ENCODE measurements at places on chromosomes 5 and 9.

DNA sequence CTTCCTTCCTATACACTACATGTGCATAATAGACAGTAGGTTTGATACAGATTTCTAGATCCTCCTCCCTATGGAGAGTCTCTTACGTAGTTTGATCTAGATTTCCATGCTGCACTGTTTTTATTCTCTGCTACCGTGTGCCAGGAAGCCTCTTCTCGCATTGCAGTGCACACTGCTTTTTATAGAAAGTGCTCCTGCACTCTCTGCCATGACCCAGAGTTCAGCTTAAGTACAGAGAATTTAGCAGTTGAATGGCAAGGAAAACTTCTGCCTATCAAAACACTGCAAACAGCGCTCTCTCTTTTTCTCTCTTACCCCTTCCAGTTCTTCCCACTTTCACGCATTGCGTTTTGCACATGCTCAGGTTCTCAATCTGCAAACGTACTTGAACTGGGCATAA lies 187.4 kb downstream of the ARHGAP26 start:
- DNase-seq: no peak

DNA sequence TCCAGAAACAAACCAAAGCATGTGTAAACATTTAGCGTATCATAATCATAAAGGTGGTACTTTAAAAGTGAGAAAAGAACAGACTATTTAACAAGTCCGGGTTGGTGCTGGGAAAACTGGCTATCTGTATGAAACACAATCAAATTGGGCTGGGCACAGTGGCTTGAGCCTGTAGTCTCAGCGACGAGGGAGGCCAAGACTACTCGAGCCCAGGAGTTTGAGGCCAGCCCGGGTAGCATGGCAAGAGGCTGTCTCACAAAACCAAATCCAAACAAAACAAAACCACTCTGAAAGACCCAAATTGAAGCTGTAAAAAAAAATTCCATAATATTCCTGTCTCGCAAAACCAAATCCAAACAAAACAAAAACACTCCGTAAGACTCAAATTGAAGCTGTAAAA lies 4.3 kb downstream of the MRNIP start:
- DNase-seq: no peak

- DNase-seq: no peak
Observed at GRCh38 chr5:81268521-81269196, 32.7 kb upstream of the ZCCHC9 start.

DNA sequence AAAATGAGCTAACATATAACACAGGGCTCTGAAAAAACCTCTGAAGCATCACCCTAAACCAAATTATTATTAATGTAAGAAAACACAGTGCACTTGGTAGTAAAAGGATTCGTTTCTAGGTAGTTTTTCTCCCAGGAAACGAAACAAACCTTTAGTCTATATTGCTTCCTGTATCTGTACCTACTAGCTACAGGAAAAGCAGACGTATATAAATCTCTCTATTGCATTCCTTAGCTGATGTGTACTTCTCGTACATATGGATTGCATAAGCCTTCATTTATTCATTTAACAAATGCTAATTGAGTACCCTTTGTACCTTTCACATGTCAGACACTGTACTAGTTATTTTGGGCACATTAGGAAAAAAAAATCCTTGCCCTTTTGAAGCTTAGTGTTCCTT lies 85.0 kb upstream of the RASA1 start:
- DNase-seq: no peak

DNA sequence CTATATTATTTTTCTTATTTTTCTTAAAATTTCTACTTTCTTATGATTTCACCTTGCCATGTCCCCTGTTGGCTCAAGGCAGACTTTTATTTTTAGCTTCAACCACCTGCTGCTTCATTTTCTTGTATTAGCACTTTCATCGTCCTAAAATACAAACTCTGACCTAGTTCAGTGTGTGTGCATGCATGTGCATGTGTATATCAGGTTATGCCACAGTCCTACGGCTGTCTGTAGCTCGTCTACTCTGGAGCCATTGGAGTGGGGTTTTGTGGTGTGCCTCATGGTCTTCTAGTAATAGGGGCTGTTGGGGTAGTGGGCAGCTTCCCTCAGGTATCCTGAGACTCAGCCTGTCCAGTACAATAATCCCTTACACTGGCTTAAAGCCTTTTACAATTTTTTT lies 13.4 kb upstream of the SPINK1 start:
- no peak for DNase-seq

DNA sequence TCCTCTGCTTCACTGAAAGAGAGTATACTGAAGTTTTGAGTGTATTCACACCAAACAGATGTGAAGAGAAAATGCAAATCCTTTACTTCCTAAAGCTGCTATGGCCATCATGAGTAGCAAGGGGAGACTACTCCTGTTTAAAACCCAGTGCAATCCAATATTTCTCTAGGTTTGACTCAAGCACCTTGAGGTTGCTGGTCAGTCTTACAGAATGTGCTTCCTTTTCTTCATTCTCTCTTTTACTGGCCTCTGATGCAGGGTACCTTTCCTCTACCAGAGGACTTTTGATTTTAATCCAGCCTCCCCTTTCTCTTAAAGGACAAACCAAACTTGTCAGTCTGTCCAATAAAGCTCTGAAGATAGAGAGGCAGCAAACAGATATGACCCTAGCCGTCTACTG lies 98.1 kb upstream of the TLE4 start:
- no peak for DNase-seq

DNA sequence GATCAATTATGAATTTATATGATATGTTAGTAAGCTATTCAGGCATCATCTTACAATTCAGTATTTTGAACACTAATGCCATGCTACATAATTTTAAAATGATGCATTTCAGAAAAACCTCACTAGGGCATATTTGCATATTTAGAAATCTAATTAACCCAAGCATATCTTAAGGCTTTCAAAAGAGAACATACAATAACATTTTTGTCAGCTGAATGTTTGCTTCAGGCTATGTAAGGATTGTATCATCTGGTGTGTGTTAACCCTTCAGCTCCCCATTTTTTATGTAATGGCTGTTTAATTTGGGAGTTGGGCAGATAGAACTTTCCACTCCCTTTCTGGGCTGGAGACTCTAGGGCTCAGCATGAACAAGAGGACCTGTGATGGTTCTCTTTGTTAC lies 299.1 kb upstream of the EFNA5 start:
- no peak for DNase-seq

GRCh38 chr9:137178939-137179630 lies 7.2 kb upstream of the TMEM210 start:
- DNase-seq: no peak

DNA sequence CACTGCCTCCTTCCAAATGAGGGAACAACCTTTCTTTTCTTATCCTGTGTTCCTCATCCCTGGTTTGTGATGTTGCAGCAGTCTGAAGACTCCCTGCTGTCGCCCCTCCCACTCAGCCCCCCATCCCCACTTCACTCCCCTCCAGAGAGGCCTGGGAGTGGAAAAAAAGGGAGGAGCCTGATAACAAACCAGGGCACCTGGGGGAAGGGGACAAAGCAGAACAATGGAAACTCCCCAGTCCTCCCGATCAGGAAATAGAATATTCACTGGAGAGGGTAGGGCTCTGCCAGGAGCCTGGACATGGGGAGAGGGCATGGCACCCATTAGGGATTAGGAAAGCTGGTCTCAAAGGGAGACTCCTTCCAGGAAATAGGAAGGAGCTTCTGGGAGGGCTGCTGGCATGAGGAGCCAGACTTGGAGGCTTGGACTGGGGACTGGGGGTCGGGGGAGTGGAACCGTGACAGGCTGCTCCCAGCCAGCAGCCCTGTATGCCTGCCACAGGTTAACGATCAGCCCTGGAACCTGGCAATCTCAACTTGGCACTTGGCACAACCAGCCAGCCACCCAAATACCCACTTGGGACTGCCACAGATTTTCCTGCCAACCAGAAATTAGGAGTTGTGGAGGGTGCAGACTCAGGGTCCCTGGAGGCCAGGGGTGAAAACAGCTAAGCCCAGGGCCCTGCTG lies 20.0 kb downstream of the PCDH1 start:
- DNase-seq: no peak

DNA sequence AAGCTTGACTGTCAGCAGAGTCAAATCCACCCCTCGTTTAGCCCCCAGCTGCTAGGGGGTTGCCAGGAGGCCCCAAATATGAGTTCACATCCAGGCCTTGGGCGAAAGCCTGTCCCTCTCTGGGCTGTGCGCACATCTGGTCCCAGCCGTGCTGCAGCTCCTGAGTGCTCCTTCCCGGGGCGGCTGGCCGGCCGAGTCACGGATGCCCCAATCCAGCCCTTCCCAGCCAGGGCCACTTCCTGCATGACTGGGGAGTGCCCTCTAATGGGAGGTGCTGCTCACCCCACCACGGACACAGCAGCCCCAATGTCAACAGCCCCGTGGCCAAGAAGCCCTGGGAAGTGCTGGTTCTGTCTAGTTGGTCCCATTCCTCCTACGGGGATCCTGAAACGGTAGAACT lies 103.5 kb upstream of the FCN2 start:
- DNase-seq: no peak

GRCh38 chr5:36730537-36731216 lies 124.3 kb downstream of the SLC1A3 start:
- no peak for DNase-seq

DNA sequence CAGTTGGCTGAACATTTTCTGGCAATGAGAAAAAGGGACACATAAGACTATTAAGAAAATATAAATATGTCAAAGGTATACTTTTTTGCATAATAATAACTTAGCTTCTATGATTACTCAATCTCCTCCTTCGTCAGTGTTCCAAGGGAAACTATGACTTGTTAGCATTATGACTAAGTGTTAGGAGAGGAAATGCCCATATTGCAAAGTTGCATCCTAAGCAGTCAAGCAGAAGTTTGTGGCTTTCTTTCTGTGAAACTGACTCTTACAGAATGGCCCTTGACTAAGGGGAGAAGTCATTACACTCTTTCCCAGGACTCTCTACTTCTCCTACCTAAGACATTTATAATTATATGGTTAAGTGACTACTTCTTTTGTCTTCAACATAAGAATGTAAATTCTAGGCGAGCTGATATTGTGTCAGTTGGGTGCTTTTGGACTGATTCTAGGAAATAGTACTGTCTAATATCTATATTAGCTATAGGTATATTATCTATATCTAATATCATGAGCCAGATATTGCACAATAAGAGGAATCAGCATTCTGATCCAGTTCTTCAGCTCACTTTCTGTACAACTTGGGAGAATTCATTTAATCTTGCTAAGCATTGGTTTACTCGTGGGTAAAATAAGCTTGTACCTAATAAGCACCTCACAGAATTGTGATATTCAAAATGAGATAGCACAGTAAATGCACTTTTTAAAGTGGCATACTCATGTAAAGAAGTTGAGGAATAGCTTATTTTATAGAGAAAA lies 16.4 kb upstream of the SPINK6 start:
- DNase-seq: no peak

GRCh38 chr5:76483433-76483832 lies 80.3 kb downstream of the IQGAP2 start:
- no peak for DNase-seq

DNA sequence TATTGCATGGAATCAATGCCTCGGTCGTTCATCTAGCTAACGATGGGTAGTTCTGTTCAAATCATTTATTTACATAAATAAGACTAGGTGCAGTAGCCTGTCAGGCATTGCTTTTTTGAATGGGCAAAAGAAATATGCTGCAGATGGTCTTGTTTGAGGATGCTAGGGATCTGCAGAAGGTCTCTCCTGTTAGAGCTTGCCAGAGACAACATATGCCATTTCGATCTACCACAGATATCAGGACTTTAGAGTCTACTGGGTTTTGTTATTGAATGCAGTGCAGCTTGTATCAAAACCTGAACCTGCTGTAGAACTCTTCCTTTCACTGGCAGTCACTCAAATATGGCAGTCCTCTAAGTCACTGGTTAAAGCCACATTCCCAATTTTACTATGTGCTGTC lies 381.1 kb upstream of the CDH10 start:
- no peak for DNase-seq

GRCh38 chr5:98769210-98769958 lies 4.1 kb upstream of the RGMB start:
- no peak for DNase-seq

- no peak for DNase-seq
Observed at GRCh38 chr5:133750356-133750755, 138.0 kb upstream of the FSTL4 start.

GRCh38 chr5:51047369-51047768 lies 335.9 kb upstream of the ISL1 start:
- no peak for DNase-seq

DNA sequence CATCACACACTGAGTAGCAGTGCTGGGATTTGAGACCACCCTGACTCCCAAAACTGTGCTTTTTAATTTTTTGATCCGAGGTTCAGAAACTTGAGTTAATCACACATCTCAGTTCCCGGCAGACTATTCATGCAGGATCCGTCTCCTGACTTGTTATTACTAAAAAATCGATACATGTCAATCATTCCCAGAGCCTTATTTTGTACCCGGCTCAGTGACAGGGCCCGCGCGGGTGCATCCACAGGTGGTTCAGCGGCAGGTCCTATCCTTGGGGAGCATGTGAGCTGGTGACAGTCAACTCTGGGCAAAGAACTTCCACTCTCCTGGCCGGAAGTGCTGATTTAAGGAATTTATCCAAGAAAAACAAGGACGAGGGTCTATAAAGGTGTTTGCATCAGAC lies 95.9 kb upstream of the MVB12B start:
- DNase-seq: no peak

DNA sequence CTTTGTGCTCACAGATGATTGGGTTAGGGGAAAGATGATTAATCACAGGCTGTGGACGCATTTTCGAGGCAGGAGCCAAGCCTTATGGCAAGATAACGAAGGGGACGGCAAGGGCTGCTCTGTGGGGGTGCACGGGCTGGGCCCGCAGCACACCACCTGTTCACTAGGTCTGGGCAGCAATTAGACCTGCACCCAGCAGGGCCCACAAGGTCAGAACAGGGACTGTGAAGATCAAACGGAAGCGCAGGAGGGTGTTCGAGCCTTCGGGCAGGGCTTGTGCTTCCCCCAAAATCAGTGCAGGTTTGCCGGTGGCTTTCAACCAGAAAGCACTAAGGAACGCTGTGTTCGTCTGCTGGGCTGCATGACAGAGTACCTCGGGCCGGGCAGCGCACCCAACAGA lies 73.7 kb downstream of the UBE2QL1 start:
- no peak for DNase-seq

GRCh38 chr9:74760031-74760700 lies 127.6 kb downstream of the TRPM6 start:
- DNase-seq: no peak

DNA sequence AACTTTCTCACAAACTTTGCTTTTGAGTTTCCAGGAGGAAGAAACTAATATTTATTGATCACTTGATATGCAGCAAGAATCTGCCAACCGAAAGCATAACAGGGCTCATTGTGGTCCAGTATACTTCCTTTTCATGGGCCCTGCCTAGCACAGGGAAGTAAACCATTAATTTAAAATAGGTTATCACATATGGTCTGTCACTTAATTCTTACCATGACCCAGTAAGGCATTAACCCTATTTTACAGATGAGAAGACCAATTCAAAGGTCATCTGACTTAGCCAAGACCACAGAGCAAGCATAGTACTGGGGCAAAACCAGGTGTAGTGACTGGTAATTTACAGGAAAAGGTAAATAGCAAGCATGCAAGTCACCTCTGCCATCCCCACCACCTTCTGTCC lies 336.9 kb upstream of the DMAC1 start:
- no peak for DNase-seq

DNA sequence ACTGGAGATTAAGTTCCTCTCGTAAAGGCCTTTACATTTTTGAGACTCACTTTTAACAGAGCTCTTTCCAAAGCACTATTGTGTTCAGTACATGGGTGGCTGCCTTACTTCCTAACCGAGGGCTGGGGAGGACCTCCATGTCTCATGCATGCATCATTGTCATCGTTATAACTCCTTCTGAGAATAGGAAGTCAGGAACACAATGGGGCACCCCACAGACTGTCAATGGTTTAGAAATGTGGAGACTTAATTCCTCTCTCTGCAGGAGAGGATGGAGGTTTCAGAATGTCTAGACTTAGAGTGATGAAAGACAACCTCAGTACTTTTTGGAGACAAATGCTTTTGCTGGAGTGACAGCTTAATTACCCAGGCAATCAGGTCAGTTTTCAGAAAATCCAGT lies 83.9 kb downstream of the PRLR start:
- no peak for DNase-seq

Measured in anterior cingulate cortex (tissue), 58 donors.